Stimulated activated CD4-positive, alpha-beta T cell treated with anti-CD3 and anti-CD28 coated beads, Interleukin-1b, Interleukin-23, amount 100 ng/mL, for 1 hour (primary cell): ENCODE measurements at places on chromosomes 16 and 17.

- DNase-seq: no peak
Observed at GRCh38 chr17:1970843-1971384, 54.2 kb downstream of the RTN4RL1 start.

- DNase-seq: no peak
Observed at GRCh38 chr16:83989300-83989699, 21.3 kb downstream of the NECAB2 start.

DNA sequence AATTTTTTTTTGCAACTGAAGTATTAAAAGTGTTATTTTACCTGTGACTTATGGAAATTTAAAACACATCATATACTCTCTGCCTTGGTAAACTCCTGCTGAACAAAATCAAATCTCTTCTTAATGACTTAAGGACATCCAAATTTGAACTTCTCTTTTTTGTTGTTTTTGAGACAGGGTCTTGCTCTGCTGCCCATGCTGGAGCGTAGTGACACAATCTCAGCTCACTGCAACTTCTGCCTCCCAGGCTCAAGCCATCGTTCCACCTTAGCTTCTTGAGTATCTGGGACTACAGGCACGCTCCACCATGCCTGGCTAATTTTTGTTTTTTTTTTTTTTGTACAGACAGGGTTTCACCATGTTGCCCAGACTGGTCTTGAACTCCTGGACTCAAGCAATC, 56.1 kb downstream of the SKAP1 start:
- no peak for DNase-seq

DNA sequence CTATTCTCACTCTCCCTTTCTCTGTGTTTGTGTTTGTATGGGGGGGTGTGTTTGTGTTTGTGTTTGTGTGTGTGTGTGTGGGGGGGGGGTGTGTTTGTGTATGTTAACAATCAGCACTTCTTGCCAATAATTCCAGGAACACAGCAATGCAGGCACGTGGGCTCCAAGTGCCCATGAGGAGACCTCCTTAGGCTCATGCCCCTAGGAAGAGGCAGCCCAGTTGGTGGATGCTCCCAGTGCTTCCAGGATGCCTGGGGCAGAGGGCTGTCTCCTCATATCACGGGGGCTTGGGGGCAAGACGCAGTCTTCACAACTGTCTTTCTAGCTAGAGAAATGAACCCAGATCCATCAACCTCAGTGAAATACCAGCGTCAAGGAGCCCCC, 9.9 kb downstream of the ABR start:
- no peak for DNase-seq

- no peak for DNase-seq
Observed at GRCh38 chr16:67391424-67392300, 1.6 kb downstream of the TPPP3 start.

DNA sequence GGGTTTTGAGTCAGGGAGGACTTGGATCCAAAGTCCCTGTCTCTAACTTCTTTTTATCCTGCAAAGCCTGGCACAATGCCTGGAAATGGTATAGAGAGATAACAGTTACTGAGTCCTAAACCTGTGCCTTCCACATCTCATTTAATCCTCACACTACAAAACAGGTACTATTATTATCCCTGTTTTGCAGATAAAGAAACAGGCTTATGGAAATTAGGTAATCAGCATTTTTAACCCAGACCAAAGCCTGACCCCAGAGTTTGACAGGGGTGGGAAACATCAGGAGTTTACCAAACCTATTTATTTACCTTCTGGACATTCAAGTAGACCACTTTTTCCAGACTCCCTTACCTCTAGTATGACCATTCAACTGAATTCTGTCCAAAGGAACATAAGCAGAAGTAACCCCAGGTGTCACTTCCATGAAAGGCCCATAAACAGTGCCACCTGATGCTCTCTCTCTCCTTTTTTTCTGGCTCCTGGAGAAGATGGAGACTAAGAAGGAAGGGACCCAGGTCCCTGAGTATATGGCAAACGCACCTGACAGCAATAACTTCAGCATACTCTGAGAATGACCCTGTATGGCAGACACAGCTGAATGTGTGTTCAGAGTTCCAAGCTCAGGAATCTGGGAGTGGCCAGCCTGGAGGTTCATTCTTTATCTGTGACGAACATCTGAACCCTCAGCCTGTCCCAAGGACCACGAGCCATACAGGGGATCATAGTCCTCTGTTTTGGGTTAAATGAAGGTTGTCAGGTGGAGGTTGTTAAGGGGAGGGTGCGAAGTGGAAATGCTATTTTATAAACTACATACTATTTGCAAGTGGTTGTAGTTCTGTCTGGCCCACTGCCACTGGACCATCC, 62.7 kb downstream of the HLF start:
- no peak for DNase-seq
